Lung (tissue), 17 donors: ENCODE measurements at places on chromosomes 13 and 19.

DNA sequence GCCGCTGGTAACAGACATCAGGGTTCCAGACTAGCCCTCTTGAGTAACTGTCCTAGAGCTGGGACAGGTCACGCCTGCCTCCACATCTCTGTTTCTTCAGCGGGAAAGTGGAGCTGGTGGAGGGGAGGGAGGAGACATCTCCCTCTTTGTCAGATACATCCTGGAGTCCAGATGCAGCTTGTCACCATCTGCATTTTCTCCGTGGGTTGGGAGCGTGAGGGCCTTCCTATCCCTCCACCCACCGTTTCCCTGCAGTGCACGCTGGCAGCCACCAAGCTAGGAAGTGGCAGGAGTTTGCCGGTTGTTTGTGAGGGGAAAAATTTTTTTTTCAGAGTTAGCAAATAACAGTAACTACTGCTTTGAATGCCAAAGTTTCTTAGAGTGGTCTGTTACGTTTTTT lies 20.0 kb upstream of the SMIM17 start:
- DNase-seq, result no peak

DNA sequence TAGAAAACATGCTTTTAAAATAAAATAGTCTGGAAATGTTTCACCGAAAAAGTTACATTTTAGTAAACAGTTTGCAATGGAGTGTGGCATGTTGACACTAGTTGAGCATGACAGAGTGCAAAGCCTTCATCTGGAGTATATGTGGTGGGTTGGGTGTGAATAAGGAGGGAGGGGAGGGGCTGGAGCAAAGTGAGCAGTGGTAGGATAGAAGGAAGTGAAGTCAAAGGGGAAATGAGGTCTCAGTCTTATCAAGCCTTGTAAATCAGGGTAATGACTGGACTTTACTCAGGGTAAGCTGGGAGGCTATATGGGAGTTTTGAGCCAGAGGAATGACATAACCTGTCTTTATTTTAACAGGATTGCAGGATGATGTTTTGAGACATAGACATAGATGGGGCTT lies 222.8 kb downstream of the PCDH20 start:
- DNase-seq, result no peak

- DNase-seq, result peak; percentile 64
Observed at GRCh38 chr13:32932376-32932775, 83.8 kb upstream of the KL start.

DNA sequence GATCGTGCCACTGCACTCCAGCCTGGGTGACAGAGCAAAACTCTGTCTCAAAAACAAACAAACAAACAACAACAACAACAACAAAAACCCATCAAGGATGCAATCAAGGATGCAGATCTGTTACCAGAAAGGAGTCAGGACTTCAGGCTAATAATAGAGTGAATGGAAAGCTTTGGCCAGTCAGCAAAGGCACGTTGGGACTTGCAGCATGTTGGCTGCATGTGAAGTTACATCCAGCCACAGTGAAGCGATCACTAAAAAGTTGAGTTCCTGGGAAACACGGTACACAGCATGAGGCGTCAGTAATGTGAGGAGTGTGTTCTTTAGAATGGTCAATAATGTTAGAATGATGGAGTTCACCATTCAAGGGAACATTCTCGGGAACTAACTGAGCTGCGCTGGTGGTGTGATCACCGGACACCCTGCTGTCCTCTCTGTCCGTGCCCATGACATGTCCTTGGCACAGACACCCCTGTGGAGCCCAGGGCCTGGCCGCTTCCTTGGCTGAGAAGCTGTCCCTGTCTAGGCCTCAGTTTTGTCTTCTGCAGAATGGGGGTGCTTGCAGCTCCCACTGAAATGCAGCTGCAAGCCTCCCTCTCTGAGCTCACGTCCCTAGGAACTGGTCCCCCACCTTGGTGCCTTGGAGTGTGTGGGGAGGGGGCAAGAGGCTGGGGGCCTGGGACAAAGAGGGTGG lies 2.3 kb upstream of the LGALS7B start:
- no peak for DNase-seq

DNA sequence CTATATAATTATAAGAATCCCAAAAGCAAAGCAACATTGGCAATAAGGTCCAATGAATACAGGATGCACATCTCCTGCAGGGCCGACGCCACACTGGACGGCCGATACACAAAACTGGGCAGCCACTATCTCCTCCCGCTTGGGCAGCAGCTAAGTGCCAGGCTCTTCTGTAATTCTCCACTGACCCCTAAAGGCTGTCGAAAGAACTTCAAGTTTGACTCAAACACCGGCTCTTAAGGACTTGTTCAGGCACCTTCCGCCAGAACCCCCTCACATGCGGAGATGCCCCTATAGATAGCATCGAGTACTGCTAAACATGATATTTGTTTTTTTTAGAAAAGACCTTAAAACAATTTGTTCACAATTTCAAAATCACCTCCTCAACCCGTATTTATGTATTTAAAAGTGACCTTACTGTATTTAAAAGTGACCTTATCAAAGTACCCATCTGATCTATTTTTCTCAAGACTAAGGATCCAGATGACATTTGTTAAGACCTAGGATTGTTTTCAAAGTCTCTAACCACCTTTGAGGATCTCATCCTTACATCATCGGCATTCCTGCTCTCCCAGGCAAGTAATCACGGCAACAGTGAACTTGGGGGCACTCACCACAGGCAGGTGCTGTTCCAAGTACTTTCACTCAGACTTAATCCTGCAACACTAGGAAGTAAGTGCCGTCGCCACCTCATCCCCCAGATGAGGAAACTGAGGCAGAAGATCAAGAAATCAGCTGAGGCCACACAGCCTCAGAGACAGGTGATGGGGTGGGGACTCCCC lies 77.8 kb downstream of the TUBGCP3 start:
- DNase-seq, result peak; percentile 50

GRCh38 chr13:37484056-37484455 lies 114.5 kb downstream of the POSTN start:
- DNase-seq, result no peak

- DNase-seq, result no peak
Observed at GRCh38 chr19:10145031-10145430, 25.3 kb upstream of the EIF3G start.

- DNase-seq, result no peak
Observed at GRCh38 chr13:79646880-79647279, 165.9 kb downstream of the NDFIP2 start.

GRCh38 chr19:41351339-41352245 lies 2.1 kb downstream of the TGFB1 start:
- no peak for DNase-seq

DNA sequence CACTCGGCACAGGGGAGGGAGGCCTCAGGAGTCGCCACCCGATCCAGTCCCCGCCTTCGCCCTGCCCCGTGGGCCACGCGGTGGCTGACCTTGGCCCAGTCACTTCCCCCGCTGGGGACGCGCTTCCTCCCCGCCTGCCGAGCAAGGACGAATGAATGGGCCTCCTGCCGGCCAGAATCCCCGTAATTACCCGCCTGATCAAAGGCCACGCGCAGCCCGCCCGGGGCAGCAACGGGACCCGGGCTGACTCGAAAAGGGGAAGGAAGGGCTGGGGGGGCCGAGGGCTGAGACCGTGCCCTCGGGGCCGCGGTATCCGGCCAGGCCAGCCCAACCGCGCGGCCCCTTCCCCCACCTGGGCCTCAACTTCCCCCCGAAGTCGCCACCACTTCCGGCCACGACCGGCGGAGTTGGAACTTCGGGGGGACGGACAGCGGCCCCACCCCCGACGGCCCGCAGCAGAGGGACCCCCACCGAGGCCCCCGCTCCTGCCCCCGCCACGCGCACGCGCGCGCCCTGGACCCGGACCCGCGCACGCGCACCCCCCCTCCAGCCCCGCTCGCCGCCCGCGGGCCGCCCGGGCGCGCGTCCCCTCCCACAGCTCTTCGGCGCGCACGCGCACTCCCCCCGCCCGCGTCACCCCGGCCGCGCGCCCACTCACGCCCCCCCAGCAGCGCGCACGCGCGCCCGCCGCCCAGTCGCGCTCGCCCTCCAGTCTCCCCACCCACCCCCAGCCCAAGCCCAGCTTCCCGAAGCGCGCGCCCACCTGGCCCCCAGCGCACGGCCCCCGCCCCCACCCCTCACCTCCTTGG lies 520 bp downstream of the ZNF787 start:
- peak; percentile 47 for DNase-seq

DNA sequence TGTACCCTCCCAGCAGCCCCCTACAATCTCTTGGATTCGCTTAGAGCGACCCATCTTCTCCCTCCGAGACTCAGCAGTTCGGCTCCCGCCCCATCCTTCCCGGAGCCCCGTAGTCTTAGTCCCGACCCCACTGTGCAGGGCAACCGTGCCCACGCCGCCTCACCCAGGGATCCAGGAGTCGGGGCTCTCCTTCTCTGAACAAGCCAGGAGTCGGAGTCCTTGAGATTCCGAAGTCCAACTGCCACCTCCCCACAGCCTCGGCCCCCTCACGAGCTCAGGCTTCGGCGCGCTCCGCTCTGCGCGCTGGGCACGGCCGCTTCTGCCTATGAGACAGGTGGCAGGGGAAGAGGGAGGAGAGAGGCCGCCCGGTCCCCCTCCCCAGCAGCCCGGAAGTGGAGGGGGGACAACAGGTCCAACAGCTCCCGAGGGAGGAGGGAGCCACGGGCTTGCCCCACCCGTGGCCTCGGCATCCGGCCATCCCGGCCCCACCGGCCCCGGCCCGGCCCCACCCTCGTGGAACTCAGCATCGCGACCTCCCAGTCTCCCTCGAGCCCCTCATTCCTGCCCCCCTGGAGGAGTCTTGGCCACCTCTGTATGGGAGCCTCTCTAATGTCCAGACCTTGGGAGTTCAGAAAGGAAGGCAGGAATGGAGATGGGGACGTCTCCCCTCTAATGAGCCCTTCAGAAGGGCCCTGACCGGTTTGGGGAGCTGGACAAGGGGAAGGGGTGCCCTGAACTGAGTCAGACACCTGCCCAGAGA lies at the start of gene PHLDB3:
PHLDB3 (minus strand) TSS at position 321 of the 760 bp plus-strand sequence. CDS start 628 bp downstream, outside the sequence.
- DNase-seq, result peak; percentile 51

- no peak for DNase-seq
Observed at GRCh38 chr19:36030264-36031148, 2.2 kb downstream of the CLIP3 start.

- no peak for DNase-seq
Observed at GRCh38 chr13:40031031-40031430, 375.6 kb downstream of the COG6 start.

DNA sequence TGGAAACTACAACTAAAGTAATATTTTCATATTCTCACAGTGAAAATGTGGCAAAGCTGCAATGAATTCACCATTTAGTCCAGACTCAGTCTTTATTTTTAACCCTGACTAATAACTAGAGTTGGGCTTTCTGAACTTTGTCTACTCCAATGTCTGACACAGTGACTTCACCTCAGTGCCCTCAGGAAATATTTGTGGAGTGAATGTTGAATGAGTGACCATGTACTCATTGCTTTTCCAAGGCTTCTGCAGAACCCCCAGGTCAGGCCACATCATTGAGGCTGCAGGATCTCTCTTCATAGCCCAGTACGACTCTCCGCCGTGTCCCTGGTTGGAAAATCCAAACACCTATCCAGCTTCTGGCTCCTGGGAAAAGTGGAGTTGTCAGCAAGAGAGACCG lies 1.8 kb downstream of the ZNF175 start:
- no peak for DNase-seq

- DNase-seq, result no peak
Observed at GRCh38 chr13:90233933-90234672, 1113.4 kb upstream of the MIR17HG start.

GRCh38 chr13:99496184-99497142 lies 4.8 kb upstream of the TM9SF2 start:
- DNase-seq, result peak; percentile 29

- DNase-seq, result no peak
Observed at GRCh38 chr19:374183-374885, 29.7 kb upstream of the MIER2 start.

- no peak for DNase-seq
Observed at GRCh38 chr13:58207501-58207900, 576.0 kb downstream of the PCDH17 start.

- no peak for DNase-seq
Observed at GRCh38 chr19:492091-492531, 4.2 kb upstream of the MADCAM1 start.

- DNase-seq, result no peak
Observed at GRCh38 chr13:32537580-32538142, 934 bp downstream of the N4BP2L2 start.

DNA sequence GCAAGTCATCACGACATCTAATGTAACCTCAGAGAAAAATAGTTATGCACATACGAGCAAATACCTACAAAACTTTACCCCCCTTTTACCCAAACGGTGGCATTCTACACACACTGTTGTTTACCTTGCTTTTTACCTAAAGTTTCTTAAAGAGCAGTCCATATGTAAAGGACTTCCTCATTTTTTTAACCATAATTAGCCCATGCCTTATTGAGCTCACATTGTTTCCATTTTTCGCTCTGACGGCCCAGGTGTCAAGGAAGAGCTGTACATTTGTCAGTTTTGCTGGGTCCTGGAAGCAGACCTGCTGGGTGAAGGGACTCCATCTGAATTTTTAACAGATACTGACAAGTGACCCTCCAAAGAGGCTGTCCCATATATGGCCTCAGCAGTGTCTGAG lies 89.4 kb downstream of the STK24 start:
- DNase-seq, result no peak

GRCh38 chr19:51784109-51784785 lies 10.7 kb upstream of the FPR3 start:
- DNase-seq, result no peak
